ENCODE measurements at places on chromosomes 4 and X.

DNA sequence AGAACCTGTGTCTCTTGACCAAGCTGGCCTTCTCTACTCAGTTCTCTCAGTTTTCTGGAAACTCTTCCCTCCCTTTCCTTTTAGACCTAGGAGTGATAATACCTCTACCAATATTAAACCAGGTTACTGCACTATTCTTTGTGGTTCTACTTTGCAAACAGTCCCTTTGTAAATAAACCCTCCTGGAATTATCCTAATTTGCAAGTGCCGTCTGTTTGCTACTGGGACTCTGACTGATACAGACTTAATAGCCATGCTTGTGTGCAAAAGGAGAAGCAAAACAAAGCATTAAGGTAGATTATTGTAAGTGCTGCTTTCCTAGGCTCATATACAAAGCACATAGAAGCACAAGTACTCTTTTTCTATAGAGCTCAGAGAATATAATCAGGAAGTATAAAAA lies 507.0 kb downstream of the INPP4B start:
- no peak for DNase-seq

- no peak for DNase-seq
These were observed 25.7 kb downstream of the SH3RF1 start for GRCh38 chr4:169245061-169245460.

DNA sequence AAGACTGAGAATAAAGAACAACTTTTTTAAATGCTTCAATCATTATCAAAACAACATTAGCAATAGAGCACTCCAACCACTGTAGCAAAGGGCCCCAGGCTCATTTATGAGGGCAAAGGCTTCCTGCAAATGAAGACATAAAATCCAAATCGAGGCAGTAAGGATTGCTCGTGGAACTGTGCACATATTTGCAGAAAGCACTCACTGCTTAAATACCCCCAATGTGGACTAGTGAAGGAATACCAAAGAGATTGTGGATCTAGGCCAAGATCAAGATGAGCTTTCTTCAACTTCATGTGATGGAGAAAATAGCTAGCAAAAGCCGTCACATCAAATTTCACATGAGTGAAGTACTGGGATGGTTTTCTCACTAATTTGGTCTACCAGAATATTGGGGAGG lies 35.2 kb downstream of the GPC3 start:
- no peak for DNase-seq

DNA sequence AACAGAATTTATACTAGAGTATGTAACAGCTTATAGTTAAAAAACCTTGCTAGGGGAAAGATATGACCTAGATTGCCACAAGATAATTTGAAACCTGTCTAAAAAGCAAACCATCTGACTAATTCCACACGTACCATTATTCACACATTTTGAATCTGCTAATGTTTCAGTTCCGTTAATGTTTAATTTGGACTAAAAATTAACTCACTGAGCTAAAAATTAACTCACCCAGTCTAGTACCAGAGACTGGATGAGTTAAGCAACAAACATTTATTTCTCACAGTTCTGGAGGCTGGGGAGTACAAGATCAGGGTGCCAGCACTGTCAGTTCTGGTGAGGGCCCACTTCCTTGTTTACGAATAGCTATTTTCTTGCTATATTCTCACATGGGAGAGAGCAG lies 231.5 kb upstream of the DIAPH2 start:
- DNase-seq, result no peak

GRCh38 chr4:61320631-61321030 lies 120.5 kb downstream of the ADGRL3 start:
- no peak for DNase-seq

DNA sequence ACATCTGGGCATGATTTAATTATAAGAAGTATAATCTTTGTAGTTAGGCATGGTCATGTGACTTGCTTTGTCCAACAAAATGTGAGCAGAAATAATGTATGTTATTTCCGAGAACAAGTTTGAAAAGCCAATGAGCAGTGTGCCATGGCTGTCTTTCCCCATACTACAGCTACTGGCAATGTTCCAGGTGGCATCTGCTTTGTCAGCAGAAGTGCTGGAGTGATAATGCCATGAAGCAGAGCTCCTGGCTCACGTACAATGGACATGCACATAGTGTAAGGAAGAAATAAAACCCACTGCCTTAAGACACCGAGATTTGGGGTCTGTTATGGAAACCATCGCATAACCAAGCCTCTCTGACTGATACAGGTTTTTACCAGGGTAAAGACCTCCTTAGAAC lies 212.6 kb upstream of the RASGEF1B start:
- DNase-seq, result no peak

DNA sequence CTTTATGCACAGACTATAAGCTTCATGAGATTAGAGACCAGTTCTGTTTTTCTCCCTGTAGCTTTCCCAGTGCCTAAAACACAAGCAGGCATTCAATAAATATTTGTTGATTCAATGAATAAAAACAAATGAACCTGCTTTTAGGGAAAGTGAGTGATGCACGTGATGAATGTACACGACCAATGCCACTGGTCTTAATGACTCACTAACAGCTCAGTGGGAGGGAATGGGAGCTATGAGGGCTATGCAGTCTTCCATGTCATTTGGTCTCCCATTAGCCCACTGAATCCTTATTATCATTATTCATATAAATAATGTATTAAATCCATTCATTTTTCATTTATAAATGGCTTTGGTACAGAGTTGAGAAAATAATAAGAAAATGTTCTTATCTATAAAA lies 247.4 kb downstream of the FBXO8 start:
- no peak for DNase-seq

- no peak for DNase-seq
These were observed 41.6 kb upstream of the STIM2 start for GRCh38 chr4:26819026-26819425.

DNA sequence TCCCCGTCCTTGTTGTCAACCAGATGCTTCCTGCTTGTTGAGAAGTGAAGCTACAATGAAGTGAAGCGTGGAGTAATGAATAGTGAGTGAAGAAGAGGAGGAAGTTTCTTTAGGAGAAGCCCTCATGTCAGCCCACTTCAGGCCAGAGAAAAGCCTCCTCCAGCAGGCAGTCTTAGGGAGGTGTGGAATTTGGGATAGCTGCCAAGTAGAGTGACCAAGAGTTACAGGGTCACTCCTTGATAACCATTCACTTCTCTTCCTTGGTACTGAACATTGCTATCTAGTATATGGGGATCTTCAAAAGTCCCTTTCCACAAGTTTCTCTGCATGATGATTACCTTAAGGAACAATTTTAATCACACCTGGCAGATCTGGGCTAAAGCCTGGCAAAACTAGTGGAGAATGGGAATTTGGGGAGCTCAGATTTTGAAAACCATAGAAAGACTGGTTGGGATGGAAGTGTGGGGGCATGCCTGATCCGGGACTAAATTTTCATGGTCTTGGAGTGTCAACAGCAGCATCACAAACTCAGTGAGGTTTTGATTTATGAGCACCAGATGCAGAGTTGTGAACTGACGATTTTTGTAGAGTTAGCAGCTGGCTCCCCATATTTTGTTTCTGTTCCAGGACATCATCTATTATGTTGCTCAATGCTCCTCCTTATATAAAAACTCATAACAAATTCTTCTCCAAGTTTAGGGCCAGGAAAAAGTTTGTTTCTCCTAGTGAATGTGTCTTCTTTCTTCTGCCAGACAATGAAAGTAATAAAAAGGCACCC lies 53.1 kb downstream of the IGSF1 start:
- DNase-seq, result no peak

DNA sequence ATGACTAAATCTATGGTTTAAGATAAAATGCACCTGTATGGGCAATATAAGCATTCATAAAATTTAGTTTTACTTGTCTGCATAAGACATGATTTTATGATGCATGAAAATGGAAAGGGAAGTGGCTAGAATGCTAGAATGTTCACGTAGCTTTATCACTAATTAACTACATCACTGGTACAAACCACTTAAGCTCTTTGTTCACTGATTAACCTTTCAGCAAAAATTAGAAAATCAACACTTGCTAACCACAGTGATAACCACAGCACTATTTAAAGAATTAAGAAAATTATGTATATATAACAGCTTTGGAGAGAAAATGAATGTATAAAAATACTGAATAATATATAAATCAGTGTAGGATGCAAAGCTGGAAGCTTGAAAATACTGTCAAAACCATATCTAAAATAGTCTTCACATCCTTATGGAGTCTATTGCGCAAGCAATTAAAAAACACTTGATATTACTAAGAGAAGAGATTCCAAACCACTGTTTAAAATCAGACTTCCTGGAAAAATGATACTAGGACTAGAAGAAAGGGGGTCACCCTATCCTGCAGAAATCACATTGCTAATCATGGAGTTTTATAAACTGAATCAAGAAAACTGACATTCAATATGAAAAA lies 51.9 kb downstream of the EFHC2 start:
- DNase-seq, result no peak

DNA sequence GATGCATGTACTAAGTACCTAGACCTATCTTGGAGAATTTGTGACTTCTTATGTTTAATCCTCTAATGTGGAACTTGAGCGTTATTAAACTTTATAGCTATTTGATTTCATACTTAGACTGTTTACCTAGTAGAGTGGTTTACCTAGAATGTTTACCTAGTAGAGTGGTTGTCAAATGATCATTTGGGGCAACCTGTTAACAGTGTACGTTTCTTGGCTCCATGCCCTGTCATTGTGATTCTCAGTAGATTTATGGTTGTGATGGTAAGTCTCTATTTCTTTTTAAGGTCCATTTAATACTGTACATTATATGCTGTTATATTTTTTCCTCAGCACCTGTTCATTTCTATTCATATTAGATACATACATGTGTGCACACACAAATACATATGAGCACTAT lies 233.0 kb upstream of the MAD2L1 start:
- DNase-seq, result no peak

DNA sequence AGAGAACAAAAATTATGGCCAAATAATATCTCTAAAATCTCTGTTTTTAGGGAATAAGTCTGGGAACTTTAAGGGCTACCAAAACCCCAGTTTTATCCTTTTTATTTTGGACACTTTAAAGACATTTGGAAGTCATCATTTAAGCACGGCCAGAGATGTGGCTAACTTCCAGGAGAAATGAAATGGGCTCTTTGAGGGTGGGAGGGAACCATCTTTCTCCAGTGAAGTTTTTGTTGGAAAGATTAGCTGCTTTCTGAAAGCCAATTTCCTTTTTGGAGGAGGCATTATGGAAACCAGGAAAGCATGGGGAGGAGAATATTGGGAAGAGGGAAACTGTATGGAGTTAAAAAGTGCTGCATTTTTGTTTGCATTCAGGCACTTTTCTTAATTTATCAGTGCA lies 4.8 kb downstream of the VSIG1 start:
- no peak for DNase-seq

DNA sequence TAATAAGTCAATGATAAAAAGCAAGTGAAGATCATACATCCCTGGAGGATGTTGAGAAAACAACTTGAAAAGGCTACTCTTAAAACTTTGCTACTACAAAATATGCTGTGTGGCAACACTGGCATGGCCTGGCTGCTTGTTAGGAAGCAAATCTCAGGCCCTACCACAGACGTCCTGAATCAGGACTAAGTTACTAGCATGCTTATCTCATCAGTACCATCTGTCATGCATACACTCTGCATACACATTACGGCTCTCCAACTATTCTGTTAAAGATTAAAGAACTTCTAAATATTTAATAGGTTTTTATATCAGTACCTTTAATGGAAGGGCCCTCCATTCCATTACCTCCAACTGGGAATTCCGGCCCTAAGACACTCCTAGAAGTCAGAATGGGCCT lies 8.2 kb downstream of the PAPSS1 start:
- no peak for DNase-seq

DNA sequence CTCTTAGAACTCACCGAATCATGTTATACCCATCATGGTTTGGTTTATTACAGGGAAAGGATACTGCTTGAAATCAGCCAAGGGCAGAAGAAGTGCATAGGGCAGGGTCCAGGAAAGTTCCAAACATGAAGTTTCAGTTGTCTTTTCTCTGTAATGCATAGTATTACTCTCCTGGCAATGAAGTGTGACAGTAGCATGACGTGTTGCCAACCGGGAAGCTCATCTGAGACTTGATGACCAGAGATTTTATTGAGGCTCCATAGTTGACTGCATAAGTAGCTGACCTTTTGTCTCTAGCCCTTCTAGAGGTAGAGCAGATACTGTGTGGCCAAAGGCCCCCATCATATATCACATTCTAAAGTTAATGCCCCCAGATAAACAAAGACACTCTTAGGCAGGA lies 72.1 kb downstream of the BEND4 start:
- no peak for DNase-seq

DNA sequence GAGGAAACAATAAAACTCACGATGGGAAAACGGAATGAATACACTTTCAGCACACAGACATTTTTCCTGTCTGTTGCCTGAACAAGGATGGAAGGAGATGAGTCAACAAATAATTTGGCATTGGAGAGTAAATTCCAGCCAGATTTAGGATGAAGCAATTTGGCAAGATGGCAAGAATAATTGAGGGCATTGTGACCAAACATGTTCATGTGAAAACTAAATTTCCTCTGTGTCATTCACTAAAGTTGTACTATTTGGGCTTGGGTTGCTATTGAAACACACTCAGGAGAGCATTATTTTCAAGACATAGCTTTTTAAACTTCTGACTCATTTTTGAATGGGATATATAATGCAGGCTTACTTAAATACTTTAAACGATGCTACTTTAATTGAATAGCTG lies 1614.4 kb downstream of the PCDH19 start:
- DNase-seq, result no peak

- no peak for DNase-seq
These were observed 46.5 kb upstream of the HPSE start for GRCh38 chr4:83381173-83381572.

GRCh38 chrX:31331015-31331414 lies 259.2 kb upstream of the FTHL17 start:
- no peak for DNase-seq

- DNase-seq, result no peak
These were observed 1221.1 kb upstream of the ADGRL3 start for GRCh38 chr4:59979061-59979460.

- peak; percentile 42 for DNase-seq
These were observed 160.7 kb upstream of the NPY2R start for GRCh38 chr4:155047755-155048154.

DNA sequence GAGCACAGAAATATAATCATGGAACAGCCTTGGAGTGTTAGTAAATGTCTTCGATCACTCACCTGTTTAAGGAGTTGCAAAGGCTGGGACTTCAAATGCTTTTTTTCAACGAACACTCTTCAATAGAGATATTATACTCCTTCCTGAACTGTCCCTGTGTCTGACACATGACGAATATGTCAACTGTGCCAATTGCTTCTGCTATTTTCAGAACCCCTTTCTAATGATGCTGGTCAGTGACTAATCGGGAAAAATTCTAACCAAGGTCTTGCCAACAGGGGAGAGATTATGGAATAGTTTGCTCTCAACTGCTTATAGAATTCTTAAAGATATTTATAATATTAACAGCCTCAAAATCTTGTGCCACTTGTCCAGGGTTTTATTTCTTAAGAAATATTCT lies 8.5 kb upstream of the KLHL34 start:
- peak; percentile 2 for DNase-seq

DNA sequence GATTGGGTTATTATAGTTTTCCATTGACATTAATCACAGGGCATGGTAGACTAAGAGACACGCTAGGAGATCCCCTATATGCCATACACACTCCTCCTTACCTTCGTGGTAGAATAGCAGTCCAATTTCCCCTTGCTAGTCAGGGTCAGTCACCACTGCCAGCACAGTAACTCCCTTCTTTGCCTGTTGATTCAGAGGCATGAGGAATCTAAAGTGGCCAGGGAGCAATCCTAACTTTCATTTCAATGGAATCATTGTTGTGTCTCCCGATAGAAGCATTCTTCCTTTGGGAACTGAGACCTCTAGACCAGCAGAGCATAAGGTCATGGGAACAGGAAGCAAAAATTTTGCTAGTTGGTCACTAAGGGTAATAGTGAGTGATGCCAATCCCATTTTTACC lies 51.1 kb downstream of the COL25A1 start:
- no peak for DNase-seq
